ENCODE measurements at places on chromosomes 1 and 21.

DNA sequence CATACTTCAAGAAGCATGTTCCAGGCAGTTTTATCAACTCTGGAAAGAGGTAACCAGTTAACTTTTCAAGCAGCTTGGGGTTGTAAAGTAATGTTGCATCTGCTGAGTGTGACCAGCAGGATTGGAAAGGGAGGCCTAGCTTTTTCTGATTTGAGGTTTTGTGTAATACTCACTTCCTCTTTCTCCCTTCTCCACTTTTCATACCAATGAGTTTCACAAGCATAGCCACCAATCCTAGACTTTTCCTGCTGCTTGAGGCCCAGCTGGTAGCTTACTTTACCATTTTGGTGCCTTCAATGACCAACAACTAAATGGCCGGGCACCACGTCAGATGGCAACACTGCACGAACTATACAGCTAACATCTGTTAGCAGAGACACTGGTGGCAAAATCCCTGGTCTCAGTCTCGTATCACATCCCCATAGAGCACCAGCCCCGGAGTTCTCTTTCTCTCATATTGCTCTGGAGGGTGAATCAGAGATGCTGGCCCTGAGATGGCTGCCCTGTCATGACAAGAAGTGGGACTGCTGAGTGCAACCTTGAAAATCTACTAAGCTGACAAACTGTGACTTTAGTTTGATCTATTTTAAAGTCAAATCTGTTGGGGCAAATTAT, 14.8 kb upstream of the GPR88 start:
- DNase-seq, result no peak

GRCh38 chr1:152394151-152394550, 19.9 kb downstream of the CRNN start:
- no peak for DNase-seq

DNA sequence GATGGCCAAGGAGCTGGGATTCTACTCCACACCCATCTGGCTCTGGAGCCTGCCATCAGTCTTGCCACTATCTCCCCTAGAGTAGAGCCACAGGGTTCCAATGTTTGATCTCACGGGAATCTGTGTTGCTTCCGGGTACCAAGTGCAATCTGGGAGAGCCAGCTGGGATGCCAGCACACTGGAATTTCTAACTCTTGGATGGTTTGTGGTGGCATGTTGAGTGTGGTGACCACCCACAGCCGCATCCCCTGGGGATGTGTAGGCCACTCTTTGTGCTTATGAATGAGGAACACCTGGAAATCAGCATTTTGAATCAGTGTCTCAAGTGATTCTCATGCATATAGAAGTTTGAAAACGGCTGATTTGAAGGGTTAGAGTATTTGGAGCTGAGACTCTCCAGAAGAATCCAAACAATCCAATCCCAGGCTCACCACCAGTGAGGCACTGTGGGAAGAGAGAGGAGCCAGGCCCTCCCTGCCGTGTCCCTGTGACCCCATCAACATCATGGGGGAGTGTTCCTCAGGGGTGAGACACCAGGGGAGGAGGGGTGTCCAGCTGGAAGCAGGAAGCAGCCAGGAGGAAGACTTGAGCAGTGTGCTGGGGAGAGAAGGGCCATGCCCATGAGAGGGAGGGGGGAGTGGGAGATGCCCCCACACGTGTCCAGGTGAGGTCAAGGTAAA, 13.4 kb downstream of the FBLIM1 start:
- no peak for DNase-seq

DNA sequence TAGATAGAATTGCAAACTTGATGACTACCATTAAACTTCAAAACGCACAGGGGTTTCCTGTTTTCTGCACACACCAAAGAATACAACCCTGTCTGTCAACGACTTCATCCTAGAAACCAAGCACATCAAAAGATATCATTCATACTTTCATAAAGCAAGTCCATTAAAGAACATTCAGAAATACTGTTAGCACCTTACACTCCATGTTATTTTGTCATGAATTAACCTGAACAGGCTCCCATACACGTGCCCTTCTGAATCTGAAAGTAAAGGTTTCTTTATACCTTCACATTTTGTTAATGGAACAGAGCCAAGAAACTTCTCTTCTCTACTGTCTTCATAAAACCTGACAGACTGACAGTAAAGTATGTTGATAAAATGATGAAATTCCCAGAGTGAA, 46.1 kb downstream of the PUM1 start:
- DNase-seq, result no peak

GRCh38 chr1:50491142-50491541, 67.9 kb upstream of the DMRTA2 start:
- no peak for DNase-seq

GRCh38 chr1:109149874-109150601, 36.1 kb downstream of the ELAPOR1 start:
- no peak for DNase-seq

DNA sequence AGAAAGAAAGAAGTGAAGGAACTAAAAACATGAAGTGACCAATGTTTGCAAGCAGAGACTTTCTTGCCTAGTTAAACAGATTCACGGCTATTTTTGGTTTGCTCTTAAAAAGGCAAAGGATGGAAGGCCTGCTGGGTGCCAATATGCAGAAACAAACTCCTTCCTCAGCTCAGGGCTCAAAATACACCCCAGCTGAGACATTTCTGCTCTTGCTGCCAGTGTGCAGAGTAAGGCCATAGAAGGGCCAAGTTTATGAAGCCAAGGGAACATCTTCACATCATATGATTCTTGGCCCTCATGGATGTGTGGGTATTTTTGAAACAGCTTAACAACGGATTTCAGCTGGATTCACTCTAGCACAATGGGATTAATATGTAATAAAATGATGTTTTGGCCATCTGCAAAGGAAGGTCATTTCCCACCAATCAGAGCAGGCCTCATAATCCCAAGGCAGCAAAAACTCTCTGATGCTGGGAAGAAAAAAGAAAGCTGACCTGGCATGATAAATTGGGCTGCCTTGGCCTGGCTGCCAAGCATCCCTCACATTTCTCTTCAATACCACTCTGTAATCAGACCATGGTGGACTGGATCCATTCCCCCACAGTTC, 70.7 kb downstream of the CAPZB start:
- no peak for DNase-seq

DNA sequence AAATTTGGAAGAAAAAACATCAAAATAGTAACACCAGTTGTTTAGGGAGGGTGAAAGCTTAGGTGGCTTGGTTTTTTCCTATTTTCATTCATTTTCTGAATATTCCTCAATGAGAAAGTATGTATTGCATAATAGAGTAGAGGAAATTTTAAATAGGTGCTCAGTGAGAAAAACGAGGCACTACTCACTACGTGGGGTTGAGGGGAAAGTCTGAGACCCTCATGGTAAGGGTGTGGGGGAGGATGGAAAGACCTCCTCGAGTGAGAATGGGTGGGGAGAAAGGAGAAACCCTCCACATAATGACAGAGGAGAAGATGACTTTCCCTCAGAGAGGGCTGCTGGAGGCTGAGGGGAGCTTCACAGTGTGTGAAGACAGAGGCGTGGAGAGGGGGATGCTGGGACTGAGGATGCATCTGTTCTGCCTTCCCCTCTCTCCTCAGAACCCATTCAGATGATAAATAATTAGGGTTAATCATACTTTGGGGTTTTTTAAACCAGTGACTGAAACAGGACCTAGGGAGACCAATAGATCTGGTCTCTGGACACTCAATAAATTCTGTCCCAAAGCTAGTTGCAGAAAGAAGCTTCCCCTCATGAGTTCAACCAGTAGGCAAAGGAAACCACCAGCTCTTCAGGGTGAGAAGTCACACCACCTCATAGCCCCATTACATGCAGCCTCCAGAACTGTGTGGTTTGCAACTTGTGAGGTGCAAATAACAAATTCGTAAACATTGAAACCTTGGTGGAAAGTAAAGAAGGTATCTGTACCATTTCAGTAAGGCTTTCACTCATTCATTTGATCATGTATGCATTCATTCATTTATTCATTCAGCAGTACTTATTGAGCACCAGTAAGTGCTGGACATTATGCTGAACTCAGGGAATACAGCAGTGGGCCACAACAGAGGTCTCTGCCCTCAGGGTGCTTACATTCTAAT, 17.1 kb downstream of the SLAMF7 start:
- peak; percentile 18 for DNase-seq

GRCh38 chr1:233127157-233127556, 168.4 kb downstream of the PCNX2 start:
- no peak for DNase-seq
